Memory B cell (primary cell): ENCODE measurements at places on chromosomes 3 and 15.

- no peak for DNase-seq
Measured at GRCh38 chr3:172616031-172616461, 92.8 kb upstream of the TNFSF10 start.

DNA sequence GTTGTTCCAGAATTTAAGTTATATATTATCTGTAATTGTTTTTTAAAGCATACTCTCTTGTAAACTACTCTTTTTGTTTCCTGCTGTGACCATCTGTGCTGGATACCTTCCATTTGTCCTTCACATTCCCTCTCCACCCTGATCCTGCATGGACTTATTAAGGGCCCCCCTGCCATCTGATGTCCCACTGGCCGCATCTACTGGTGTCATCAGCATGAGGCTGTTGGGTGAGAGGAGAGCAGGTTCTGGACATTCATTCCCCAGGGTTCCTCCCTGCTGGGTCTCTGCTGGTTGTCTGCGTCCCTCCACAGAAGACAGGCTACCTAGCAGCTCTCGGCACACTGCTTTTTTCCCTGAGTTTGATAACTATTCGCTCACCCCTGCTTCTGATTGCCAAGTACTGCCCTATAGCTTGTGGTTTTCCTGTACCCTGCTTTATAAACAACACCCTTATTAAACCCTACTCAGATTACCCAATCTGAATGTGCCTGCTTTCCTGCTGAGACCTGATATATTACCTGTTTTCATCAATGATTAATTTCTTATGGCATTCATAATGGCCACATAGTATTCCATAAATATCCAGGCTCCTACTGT lies 7.7 kb downstream of the CMTM8 start:
- DNase-seq, result no peak

- DNase-seq, result no peak
Measured at GRCh38 chr3:128238184-128238489, 84.9 kb downstream of the EEFSEC start.

GRCh38 chr3:126056088-126056487 lies 27.8 kb downstream of the SLC41A3 start:
- no peak for DNase-seq

DNA sequence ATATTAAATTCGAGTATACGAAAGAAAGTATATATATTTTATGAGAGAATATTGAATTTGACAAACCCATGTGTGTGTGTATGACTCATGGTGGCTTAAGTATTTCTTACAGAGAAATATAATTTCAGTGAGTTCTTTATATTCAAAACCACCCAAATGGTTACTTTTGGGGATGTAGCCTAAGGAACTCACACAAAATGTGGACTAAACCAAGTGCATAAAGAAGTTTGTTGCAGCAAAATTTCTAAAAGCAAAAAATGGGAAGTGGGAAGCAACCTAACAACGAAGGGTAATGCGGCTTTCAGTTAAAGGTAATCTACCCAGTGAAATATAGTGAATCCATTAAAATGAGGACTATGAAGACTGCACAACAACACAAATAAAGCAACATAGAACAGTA lies 277.1 kb downstream of the EDEM1 start:
- DNase-seq, result no peak

GRCh38 chr3:16898595-16899395 lies 14.0 kb downstream of the PLCL2 start:
- no peak for DNase-seq

- no peak for DNase-seq
Measured at GRCh38 chr15:65411465-65412071, 11.2 kb downstream of the IGDCC4 start.

DNA sequence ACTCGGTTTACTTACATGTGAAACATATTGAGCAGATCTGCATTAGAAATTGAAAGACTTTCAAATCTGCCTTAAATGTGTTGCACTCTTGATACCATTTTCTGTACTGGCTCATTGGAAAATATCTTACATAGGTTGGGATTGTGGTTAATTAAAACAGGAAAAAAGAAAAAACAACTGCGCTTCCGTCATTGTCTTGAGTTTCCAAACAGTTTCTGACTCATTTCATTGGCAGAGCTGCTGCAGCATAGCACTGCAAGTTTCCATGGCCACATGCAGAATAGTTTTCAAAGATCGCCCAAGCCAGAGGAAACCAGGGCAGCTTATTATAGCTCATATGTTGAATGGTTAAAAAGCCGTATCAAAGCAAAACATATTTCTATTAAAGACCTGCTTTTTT lies 446.6 kb upstream of the BCHE start:
- DNase-seq, result no peak

DNA sequence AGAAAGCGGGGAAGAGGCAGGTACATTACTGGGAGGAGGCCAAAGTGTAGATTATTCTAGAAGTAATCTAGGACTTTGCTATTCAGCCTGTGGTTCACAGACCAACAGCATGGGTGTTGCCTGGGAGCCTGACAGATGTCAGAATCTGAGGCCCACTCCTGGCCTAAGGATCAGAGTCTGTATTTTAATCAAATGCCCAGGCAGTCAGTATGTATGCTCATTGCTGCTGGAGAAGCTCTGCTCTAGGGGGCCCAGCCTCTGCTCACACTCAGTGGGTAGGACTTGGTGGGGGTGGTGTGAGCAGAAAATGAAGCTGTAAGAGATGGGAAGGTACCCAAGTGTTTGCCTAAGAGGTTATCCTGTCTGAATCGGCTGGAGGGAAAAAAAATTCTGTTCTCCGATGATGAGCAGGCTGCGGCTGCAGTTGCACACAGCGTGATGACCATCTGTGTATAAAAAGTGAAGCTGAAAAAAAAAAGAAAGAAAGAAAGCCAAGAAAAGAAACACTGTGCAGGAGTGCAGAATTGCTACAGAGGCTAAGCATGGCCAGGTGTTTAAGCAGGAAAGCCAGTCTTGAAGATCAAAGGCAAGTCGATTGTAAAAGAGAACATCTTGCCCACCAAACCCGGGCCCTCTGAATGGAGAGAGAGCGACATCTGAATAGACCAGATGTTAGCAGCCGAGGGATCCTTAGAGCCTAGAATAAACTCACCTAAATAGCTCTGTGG lies 65.2 kb downstream of the EIF4E3 start:
- DNase-seq, result no peak
